Urinary bladder (tissue), 4 donors: ENCODE measurements at places on chromosomes 11 and 22.

DNA sequence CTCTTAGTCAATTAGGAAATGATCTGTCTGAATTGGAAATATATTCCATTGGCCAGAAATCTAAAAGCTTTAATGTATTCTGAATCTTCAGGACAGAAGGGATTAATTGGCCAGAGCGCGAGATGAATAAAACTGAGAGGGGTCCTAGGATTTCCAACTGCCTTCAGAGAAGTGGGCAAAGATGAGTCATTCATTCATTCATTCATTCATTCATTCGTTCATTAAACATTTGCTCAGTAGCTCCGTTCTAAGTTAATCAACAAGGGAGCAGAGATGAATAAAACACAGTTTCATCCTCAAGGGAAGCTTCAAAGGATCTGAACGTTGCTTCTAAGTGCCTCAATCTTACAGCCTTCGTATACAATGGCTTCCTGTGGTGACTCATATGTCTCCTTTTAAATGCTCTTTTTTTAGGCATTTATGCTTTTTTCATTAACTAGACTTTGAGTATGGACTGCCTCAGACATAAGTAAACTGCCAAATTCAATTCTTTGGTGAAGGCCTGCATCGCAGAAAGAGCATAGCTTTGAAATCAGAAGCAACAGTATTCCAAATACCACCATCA, 537.4 kb upstream of the CCDC90B start:
- DNase-seq: no peak

- no peak for DNase-seq
These were observed 3.1 kb upstream of the MN1 start for GRCh38 chr22:27804470-27805297.

DNA sequence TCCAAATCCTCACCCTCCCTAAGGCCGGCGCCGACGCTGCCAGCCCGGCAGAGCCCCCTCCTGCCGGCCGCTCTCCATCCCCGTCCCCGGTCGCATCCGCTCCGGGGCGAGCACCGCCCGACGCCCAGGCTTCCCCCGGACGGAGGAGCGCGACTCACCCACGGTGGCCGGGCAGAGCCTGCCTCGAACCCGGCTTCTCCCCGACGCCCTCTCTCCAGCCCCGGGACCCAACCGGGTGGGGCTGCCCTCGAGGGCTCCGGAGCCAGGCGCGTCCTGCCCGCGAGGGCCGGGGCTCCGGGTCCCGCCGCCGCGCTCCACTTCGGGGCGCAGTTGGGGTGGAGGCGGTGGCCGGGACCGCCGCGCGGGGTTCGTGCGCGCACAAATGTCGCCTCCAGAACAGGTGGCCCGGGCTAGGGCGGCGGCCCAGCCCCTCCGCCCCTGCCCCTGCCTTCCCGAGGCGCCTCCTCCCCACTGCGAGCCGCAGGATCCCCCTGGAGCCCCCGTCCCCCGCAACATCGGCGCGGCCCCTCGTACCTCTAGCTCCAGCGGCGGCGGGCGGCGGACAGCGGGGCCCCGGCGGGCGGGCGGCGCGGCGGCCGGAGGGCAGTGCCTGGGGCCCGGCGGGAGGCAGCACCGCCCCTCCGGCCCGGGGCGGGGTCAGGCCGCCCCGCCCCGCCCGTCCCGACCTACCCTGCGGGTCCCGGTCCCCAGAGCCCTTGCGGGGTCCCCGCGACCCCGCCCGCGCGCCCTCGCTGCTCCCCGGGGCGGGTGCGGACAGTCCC, at the start of gene A4GALT:
A4GALT (minus strand) TSS at position 608 of the 782 bp plus-strand sequence. CDS start 26,919 bp downstream, outside the sequence.
- no peak for DNase-seq

DNA sequence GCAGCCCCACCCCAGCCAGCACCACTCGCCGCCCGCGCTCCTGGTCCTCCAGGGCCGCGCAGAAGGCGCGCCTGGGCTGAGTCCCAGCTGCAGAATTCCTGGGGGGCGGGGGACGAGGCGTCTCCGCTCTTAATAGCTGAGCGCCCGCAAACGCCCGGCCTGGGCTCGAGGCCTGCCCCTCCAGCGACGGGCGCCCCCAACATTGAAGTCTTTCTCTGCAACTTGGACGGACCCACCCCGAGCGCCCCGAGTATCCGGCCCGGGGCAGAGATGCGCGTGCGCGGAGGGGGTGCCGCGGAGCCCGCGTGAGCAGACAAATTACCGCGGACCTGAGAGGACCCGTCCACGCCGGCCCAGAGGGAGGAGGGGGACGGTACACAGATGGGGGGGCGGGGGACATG, 6.7 kb upstream of the SYT7 start:
- DNase-seq: no peak

DNA sequence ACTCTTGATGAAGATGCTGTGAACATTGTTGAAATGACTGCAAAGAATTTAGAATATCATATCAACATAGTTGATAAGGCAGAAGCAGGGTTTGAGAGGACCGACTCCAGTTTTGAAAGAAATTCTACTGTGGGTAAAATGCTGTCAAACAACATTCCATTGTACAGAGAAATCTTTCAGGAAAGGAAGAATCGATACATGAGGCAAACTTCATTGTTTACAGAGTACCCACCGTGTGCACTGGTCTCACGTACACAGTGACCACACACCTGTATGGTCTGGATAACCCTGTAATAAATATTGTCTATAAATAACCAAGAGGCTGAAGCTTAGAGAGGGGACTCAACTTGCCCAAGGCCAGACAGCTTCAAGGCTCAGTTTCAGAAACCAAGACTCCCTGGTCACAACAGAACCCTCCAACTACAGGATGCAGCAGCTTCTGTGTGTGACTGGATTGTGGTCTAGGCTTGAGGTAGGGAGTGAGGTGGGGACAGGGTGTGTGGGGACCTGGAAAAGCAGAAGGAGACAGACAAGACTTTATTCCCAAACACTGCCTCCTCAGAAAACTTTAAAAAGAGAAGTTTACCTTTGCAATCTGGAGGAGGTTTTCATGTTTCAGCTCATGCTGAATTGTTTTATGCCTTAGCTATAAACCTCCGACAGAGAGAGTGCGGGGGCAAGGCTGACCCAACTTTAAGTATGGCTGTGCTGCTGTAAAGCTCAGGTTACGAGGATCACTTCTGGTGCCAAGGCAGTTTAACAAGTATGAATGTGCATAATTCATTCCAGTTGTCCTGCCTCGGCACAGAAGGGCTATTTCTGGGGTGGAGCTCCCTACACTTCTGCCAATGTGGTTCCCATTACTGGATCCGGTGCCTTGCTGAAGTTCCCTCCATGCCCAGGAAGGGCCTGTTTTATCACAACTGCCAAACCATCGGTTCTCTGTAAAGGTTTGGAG, 372.6 kb upstream of the NARS2 start:
- no peak for DNase-seq

GRCh38 chr11:132336781-132337535, 966.5 kb downstream of the NTM start:
- no peak for DNase-seq

GRCh38 chr11:95593111-95593510, 196.5 kb downstream of the FAM76B start:
- DNase-seq: no peak

- DNase-seq: no peak
These were observed 106.8 kb downstream of the GRAMD1B start for GRCh38 chr11:123536690-123537437.
